ENCODE measurements at places on chromosomes 1 and 21.

DNA sequence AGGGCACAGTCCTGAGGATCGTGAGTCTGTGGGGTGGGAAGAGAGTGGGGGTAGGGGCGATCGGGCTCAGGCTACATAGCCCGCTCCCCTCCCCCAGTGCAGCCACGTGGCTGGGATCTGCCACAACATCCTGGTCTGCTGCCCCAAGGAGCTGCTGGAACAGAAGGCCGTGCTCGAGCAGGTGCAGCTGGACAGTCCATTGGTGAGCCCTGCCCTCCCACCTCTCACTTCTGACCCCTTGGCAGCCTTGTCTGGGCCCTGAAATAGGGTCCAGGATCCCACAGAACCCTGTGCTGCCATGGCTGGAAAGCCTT is 5.0 kb downstream of the CNKSR1 start:
- no peaks in the 10 kb centered on the region for H3K27me3 ChIP-seq
- H3K36me3 ChIP-seq, result no peaks in the 10 kb centered on the region
- H3K27ac ChIP-seq, result no peak overlapping the region
- no peak for DNase-seq

GRCh38 chr1:218556016-218556415 is 210.9 kb downstream of the TGFB2 start:
- no peaks in the 10 kb centered on the region for H3K4me1 ChIP-seq
- no peaks in the 10 kb centered on the region for H3K27me3 ChIP-seq
- H3K4me3 ChIP-seq, result no peak overlapping the region

DNA sequence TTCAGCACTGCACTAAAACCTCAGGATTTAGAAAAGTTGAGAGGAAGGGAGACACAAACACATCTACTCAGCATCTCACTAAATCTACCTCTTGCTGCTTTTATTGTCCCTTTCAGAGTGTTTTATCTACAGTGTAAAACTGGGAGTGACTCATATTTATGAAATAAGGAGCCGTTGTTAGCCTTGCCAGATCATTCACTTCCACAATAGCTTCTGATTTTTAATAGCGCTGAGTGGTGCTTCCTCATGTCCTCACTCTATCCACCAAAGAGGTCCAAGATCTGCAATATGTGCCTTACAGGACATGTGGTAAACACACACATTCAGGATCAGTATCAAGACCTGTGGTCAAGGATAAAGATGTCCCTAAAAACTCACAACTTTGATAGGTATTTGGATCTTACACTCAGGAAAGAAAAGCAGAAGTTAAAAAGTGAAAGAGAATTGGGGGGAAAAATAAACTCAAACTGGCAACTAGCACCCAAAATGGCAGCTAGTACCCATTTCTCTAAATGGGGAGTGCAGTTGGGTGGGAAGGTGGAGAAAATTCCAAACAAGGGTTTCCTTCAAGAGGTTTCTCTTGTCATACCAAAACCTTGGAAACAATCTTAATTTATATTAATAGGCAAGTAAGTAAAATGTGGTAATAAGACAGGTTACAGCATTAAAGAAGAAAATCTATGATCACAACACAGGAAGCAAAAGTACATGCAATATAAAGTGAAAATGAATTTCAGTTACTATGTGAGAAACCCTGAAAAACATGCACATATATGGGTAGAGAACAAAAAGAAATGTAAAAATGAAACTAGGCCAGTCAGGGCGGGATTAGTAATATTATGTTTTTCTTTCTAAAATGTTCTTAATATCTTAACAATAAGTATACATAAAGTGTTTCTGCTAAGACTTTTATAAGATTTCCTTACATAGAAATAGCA is 15.9 kb downstream of the DUSP10 start:
- peak overlapping the region; percentile 59 for H3K27ac ChIP-seq
- DNase-seq, result no peak
- H3K27me3 ChIP-seq, result no peaks in the 10 kb centered on the region

GRCh38 chr1:15916417-15916816 is 59.5 kb downstream of the ZBTB17 start:
- H3K4me3 ChIP-seq, result peak overlapping the region; percentile 43
- no peaks in the 10 kb centered on the region for H3K27me3 ChIP-seq

DNA sequence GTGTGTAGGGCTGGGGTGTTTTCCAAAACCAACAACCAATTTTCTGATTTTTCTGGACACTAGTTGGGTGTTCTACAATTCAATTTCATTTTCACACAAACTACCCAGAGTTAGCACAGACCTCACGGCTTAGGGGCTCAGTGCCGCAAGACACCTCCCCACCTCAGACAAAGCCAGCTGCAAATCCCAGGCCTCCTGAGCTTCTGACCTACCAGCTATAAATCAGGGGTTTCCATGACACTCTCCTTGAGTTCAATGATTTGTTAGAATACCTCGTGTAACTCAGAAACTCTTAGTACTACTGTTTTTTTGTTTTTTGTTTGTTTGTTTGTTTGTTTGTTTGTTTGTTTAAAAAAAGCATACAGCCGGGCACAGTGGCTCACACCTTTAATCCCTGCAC is 28.7 kb upstream of the FAM89A start:
- no peaks in the 10 kb centered on the region for H3K27me3 ChIP-seq
- DNase-seq, result no peak
- H3K36me3 ChIP-seq, result no peaks in the 10 kb centered on the region
- H3K4me1 ChIP-seq, result no peaks in the 10 kb centered on the region

DNA sequence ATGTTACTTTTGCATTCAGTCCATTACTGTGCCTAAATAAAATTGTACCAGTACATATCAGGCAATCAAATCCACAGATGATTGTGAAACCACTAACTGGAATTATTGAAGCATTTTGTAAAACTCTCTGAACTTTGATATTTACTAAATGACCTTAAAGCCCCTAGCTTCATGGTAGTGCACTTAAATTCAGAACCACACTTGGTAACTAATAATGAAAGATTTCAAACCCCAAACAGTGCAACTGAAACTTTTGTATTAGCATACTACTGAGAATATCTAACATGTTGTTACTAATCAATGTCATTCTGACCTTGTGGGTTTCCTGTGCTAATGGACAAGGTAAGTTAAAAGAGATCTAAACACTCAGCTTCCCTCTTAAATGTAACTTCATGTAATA is at the start of gene CFHR3:
Gene CFHR3 (plus strand): TSS at position 238 of the 400 bp plus-strand sequence. CDS start 47 bp downstream, at position 285.
- H3K4me1 ChIP-seq, result no peaks in the 10 kb centered on the region
- H3K27ac ChIP-seq, result no peak within 1 kb of the TSS
- H3K36me3 ChIP-seq, result no peaks in the 10 kb centered on the region
- H3K27me3 ChIP-seq, result no peaks in the 10 kb centered on the region
- DNase-seq, result no peak

DNA sequence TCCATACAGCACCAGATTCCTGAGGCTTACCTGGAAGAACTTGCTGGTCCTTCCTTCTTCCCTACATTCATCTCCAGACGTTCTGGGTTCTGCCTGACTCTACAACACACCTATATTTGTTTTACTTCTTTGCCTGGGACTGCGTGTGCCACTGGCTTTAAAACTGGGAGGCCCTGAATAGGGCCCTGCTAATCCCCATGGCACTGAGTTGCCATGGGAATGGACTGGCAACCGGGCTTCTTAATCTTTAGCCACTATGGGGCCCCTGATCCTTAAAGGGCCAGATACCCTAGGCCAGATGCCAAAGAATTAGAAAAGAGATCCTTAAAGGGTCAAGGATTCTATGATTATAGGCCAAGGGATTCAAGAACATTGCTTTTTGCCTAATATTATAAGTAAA is 24.4 kb upstream of the CADM3 start:
- no peaks in the 10 kb centered on the region for H3K4me1 ChIP-seq
- no peak for DNase-seq
- no peak overlapping the region for H3K4me3 ChIP-seq
